ENCODE measurements at places on chromosomes 5 and 9.

GRCh38 chr5:100311806-100312205, 223.4 kb upstream of the FAM174A start:
- DNase-seq, result no peak

- no peak for DNase-seq
Measured at GRCh38 chr5:38274370-38274769, 16.0 kb downstream of the EGFLAM start.

DNA sequence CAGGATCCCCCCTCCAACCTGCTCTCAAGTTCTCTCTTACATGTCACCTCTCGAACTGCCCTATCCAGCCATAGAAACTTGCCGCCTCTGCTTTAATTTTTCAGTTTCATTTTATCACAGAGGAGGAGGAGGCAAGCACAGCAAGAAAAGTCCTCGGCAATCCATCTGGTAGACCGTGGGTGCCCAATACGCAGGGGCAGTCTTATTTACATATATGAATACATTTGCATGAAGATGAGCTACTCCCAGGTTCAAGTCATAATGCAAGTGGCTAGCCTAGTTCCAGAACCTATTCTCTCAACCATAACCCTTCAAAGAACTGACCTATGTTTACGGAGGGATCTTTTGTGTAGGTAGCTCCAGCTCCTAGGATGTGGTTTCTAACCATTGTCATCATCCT, 223.2 kb upstream of the PANK3 start:
- no peak for DNase-seq

- no peak for DNase-seq
Measured at GRCh38 chr9:109238125-109238524, 71.1 kb upstream of the FRRS1L start.

DNA sequence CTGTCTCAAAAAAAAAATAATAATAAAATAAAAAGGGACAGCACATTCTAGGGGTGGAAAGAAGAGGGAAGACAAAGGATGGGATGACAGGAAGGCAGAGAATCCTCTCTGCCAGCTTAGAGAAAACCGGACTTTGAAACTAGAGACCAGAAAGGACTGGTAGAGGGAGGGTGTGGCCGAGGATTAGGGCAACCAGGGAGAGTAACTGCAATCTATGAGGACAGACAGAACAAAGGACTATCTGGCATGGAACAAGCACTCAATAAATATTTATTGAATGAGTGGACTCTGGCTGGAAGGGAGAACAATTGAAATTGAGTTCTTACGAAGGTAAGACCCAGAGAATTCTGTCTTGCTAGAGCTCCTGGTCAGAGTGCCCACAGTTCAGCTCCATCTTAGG, 2.4 kb downstream of the GBA2 start:
- DNase-seq, result no peak
